DMS53 (cell line): ENCODE measurements at places on chromosomes 12 and 14.

GRCh38 chr12:86349196-86349595 is 93.0 kb upstream of the MGAT4C start:
- DNase-seq, result peak; percentile 60

GRCh38 chr12:33267641-33268040 is 172.0 kb downstream of the SYT10 start:
- no peak for DNase-seq

DNA sequence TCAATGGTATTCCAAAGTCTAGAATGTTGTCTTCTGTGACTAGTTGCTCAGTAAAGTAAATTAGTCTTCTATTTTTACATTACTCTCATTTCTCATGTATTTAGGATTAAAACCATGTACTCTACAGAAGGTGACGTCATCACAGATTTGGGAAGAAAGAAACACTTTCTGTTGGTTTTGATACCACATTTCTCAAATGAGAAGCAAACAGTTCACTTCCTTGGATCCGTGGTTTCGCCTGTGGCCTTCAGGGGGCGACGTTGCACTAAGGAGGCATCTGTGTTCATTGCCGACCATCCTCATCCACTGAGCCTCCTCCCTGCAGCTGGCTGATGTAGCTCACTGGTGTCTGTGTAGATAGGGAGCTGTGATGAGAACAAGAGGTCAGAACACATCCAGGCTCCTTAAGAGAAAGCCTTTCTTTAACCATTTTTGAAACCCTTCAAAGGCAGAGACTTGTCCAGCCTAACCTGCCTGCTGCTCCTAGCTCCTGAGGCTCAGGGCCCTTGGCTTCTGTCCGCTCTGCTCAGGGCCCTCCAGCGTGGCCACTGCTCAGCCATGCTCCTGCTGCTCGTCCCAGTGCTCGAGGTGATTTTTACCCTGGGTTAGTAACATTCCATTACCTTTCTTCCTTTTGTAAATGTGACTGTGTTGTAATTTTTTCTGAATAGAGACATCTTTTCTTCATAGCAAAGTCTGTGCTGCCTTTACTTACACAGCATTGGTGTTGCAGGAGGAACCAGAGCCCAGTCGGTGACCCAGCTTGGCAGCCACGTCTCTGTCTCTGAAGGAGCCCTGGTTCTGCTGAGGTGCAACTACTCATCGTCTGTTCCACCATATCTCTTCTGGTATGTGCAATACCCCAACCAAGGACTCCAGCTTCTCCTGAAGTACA is 220.6 kb upstream of the OR4E1 start:
- peak; percentile 48 for DNase-seq

GRCh38 chr12:68159681-68160304 is at the start of gene IFNG:
Gene IFNG (minus strand): TSS chr12:68159740. CDS start chr12:68159615, 125 bp downstream.
- DNase-seq, result no peak

GRCh38 chr12:85468356-85469157 is 188.5 kb downstream of the ALX1 start:
- peak; percentile 90 for DNase-seq

- peak; percentile 98 for DNase-seq
Observed at GRCh38 chr12:508795-509194, 49.1 kb downstream of the B4GALNT3 start.

GRCh38 chr14:101215927-101216326 is 312.4 kb upstream of the RTL1 start:
- no peak for DNase-seq

DNA sequence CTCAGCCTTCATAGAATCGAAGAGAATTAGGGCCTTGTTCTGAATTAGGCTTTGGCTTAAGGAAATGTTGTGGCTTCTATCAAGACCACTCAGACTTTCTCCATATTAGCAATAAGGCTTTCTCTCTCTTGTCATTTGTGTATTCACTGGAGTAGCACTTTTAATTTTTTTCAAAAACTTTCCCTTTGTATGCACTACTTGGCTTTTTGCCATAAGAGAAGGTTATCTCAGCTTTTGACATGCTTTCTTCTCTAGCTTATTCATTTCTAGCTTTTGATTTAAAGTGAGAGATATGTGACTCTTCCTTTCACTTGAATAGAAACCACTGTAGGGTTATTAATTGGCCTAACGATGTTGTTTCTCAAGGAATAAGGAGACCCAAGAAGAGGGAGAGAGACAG is 244.2 kb downstream of the GPHN start:
- DNase-seq, result no peak

DNA sequence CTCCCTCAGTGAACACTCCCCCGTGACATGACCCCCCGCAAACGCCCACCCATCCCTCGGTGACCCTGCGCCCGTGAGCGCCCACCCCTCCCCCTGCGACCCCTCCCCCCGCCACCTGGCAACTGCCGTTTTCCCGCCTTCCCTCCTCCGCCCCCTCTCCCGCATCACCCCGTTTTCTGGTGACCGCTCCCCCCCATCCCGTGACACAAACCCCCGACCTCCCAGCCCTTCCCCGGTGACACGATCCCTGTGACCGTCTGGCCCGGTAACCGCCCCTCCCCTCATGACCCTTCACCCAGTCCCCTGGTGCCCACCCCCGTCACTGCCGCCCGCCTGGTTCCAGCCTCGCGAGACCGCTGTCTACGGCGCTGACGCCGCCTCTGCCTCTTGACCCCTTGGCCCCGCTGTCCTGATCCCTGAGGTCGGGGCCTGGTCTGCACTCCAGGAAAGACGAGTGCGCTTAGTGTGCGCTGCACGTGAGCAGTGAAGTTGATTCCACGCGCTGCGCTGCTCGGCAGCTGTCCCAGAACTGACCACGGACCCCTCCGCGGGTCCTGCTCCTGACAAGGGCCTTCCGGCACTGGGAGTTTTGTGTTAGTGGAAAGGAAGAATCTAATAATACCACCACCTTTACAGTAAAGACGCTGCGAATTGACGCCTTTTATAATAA is 59.4 kb downstream of the DDX51 start:
- peak; percentile 84 for DNase-seq

DNA sequence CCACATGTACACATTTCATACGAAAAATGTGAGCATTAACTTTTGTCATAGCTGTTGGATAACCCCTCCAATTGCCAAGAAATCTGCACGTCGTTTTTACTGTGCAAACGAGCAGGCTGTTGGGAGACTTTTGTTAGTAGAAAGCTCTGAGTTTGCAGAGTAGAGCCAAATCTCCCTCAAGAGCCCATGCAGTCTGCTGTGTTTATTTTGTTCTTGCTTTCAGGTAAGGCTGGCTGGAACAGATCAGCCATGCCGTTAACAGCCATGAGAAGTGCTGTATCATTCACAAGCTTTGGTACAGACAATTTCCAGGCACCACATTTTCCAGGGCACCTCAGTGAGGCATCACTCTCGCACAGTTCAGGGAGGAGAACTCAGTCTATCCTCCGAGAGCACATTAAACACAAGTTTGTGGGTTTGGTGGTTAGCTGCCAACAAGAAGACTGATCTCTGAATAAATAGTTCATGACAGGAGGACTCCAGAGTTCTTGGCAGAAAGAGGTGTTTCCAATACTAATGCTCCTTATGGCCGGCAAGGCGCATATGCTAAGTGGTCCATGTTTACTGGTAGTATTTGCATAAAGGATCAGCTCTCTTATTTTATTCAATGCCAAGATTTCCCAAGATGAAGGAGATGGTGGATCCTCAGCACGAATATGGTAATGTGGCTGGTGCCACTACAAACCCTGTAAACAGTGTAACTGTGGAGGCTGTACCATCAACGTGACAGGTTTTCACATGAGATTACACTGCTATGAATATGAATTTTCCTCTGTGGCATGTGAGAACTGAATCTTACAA is 30.3 kb upstream of the PELI2 start:
- peak; percentile 35 for DNase-seq

GRCh38 chr14:43855556-43855955 is 651.5 kb downstream of the FSCB start:
- no peak for DNase-seq

- peak; percentile 81 for DNase-seq
Observed at GRCh38 chr12:108955225-108955835, 65.5 kb downstream of the SVOP start.

GRCh38 chr12:58939399-58940100 is 19.2 kb upstream of the LRIG3 start:
- no peak for DNase-seq

- DNase-seq, result no peak
Observed at GRCh38 chr12:127214186-127214585, 1052.8 kb upstream of the TMEM132C start.

GRCh38 chr14:101476916-101477553 is 84.3 kb upstream of the DIO3 start:
- no peak for DNase-seq

GRCh38 chr14:90785471-90785870 is 30.8 kb downstream of the TTC7B start:
- no peak for DNase-seq

DNA sequence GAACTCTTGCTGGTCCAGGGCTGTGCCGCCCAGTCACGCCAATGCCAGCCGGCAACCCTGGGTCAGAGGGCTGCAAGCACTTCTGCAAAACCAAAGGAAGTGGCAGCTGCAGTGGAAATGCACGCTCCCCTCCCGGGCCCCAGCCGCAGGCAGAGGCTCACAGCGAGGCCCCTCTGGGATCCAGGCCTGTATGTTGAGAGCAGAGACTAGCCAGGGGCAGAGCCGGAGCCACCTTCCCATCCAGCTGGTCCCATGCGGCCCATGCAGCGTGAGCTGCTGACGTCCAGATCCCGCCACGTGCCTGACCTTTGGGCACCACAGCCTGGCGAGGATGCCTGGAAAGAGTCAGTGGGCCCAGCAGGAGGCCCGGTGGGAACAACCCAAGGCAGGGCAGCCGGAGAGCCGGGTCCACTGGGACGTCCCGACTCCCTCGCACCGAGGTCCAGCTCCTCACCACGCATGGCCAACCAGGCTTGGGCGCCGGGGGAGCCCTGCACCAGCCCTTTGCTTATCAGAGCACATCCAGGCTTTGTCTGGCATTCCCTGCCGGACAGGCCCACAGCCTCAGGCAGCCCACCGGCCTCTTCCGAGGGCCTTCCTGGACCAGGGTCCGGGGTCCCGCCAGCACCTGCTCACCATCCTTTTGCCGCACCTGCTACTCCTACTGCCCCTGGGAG is 4.3 kb downstream of the GPR132 start:
- no peak for DNase-seq

DNA sequence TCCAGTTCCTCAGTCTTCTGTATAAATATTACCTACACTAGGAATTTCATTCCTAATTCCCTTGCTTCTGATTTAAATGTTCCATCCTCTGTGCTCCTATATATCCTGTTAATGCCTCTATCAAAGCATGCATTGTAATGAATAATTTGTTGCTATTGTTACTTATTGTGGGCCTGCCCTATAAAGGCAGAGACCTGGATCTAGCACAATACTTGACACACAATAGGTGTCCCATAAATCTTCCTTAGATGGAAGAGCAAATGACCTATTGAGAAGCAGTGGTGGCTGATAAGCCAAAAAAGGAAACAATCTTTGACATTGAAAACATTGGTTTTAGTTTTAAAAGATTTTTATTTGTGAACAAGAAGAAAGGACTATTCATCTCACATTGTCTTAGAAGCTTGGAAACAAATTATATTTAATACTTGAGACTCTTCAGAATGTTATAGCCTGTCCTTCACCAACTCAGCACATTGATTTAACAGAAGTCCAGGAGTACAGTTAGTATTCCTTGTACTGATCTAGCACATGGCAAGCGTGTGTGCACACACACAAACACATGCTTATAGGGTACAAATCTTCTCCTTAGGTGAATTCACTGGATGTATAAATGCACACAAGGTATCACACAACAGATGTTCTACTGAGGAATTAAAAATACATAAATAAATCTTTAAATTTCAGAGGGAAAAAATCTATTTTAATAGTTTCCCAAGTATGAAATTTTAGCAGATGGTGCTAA is 135.9 kb downstream of the DUSP6 start:
- no peak for DNase-seq

DNA sequence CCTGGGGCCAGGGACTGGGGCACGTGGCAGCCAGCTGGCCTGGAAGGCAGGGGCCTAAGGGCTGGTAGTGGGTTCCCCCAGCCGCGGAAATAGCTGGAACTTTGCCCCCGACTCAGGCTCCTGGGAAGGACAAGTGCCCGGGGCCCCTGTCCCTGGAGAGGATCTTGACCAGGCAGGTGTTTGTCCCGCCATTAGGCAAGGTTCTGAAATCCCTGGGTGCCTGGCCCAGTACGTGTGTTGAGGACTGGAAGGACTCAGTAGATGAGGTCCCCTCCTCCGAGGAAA is 94.2 kb downstream of the B4GALNT3 start:
- no peak for DNase-seq

DNA sequence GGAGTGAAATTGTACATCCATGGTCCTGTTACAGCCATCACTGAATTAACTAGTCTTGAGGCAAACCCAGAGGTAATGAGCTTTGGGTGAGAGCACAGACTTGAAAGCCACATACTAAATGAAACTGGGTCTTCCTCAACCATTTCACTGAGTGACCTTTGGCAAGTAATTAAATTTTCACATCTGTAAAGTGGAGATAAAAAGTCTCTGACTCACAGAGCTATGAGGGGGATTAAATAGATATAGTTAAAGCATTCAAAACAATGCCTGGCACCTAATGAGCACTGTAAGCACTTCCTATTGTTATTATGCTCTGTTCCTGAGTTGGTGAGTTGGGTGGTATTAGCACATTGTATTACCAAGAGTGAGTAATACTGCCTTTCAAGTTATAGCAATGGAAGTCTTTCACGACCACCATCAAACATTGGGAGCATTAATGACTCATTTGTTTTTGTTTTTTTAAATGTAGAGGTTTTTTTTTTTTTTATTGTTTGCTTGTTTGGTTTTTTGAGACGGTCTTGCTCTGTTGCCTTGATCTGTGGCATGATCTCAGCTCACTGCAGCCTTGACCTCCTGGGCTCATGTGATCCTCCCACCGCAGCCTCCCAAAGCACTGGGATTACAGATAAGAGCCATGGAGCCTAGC is 12.5 kb upstream of the STRN3 start:
- DNase-seq, result no peak

- DNase-seq, result peak; percentile 26
Observed at GRCh38 chr12:49750027-49750995, 9.0 kb downstream of the TMBIM6 start.

- no peak for DNase-seq
Observed at GRCh38 chr14:92563359-92563758, 49.8 kb downstream of the RIN3 start.

GRCh38 chr12:60168441-60168840 is 572.6 kb downstream of the SLC16A7 start:
- peak; percentile 82 for DNase-seq

DNA sequence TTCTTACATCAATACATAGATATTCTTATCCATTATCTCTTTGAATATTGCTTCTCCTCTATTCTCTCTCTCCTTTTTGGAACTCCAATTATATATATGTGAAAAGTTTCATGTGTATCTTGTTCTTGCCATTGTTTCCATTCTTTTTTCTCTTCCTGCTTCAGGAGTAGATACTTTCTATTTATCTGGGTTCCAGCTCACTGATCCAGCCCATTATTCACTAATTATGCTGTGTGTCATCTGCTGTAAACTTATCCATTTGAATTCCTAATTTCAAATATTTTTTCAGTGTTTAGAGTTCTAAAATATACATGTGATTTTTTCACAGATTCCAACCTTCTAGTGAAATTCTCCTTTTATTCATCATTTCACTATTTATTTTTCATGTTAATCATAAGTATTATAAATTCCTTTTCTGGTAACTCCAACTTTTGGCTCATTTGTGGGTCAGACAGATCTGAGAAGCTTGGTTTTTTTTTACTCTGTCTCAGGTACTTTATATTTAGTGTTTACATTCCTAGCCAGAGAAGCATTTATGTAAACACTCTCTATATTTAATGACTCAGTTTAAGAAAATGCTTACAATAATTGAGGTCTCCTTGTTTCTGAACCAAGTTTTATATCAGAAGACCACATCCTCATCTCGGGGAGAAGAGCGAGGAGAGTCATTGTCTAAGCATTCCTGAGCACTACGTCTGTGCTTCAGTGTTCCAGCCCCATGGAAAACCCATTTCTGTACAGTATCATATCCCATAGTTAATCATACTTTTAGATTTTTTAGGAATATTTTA is 15.9 kb upstream of the AMIGO2 start:
- peak; percentile 78 for DNase-seq
